ENCODE measurements at places on chromosomes 12 and 14.

- DNase-seq: no peak
These were observed 33.0 kb downstream of the SAV1 start for GRCh38 chr14:50635141-50635540.

- no peak for DNase-seq
These were observed 70.9 kb upstream of the ETV6 start for GRCh38 chr12:11578461-11578993.

- DNase-seq: no peak
These were observed 31.8 kb downstream of the MAX start for GRCh38 chr14:65070471-65070976.

GRCh38 chr14:84670796-84671195 is 859.1 kb upstream of the FLRT2 start:
- no peak for DNase-seq

GRCh38 chr12:101915841-101916240 is 38.5 kb downstream of the DRAM1 start:
- no peak for DNase-seq
